ENCODE measurements at places on chromosomes 11 and 22.

DNA sequence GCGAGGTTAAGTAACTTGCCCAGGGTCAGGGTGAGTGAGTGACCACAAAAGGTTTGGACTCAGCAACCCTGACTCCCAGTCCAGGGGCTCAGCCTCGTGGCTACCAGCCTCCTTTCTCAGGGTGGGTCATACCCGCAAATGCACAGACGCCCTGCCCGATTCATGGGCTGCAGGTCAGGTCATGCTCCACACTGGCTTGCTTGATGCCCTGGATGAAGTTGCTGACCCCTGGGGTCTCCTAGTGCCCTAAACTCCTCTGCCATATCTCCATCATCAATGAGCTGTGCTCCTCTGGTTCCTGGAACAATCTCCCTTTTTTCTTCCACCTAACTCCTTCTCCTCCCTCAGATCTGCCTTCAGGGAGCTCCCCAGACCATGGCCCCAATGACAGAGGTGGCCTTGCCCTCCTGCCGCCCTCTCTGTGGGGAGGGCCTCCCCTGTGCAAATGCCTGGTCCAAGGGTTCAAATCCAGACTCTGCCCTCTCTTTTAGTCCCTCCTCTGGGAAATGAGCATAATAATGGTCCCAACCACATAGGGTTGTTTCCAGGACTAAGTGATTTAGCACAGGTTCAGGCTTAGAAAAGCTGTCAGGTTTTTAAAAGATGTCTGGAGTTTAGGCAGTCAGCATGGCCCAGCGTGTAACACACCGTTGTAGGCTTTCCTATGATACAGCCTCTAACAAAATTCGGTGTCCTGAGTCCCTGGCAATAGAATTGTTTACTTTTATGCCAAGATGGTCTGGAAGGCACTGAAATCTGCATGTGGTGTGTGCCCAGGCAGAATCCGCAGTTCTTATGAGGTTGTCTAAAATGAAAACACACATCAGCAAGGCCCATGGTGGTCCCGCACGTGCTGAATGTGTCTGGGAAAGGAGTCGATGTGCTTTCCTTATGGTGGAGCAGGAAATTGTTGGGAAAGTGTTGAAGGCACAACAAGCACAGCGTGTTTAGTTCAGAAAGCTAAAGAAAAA is 63.6 kb downstream of the CD82 start:
- DNase-seq: peak; percentile 18

- no peak for DNase-seq
These were observed 44.6 kb upstream of the LIN7C start for GRCh38 chr11:27551127-27551526.

GRCh38 chr11:33690290-33691065 is 10.1 kb downstream of the C11orf91 start:
- no peak for DNase-seq

DNA sequence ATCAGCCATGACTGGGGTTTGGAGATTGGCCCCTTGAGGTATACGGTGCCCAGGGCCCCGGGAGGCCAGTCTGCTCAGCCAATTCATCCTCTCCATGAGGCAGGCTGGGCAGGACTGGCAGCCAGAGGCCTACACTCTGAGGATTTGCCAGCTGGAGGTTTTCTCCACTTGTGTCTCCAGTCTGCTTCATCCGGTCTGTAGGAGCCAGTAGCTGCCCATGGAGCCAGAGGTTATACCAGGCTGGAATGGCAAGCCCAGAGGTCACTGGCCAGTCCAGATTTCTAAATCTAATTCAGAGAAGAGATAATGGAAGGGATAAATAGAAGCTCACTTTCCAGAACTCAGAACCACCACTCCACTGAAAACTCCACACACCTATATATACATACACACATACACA is 10.0 kb downstream of the FHIP1B start:
- DNase-seq: no peak

- DNase-seq: no peak
These were observed 76.7 kb upstream of the WNT11 start for GRCh38 chr11:76282811-76283595.

DNA sequence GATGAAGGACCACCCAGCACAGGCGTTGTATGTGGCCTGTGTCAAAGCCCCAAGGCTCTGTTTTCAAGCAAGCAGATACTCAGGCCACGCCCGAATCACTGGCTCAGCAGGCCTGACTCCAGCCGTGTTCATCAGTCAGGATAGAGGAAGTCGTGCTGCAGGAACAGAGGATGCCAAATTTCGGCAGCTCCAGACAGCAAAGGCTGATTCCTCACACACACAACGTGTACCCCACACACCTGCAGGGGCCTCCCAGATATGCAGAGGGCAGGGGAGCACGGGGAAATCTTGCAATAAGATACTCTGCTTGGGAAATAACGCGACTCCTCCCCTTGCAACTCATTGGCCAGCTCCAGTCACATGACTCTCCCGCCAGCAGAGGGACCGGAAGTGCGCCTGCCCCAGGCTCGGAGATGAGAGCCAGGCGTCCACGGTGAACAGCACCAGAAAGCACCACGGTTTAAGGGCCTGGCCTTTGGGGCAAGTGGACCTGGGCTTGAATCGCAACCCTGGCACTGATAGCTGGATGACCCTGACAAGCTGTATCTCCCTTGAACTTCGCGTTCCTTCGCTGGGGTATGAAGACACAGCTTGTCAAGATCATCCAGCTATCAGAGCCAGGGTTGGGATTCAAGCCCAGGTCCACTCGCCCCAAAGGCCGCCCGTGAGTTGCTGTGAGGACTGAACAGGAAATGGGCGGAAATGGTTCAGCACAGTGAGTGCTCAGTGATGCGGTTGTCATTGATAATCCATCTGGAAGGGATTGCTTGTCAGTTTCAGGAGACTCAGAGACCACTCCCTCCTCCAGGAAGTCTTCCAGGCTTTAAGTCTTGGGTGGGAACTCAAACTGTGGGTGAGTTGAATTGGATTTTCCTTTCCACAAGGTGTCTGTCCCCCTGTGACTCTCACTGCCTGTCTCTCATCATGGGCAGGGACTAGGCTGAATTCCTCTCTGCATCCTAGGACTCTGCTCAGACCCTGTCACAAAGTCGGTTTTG is 88.5 kb downstream of the MYEOV start:
- peak; percentile 18 for DNase-seq

DNA sequence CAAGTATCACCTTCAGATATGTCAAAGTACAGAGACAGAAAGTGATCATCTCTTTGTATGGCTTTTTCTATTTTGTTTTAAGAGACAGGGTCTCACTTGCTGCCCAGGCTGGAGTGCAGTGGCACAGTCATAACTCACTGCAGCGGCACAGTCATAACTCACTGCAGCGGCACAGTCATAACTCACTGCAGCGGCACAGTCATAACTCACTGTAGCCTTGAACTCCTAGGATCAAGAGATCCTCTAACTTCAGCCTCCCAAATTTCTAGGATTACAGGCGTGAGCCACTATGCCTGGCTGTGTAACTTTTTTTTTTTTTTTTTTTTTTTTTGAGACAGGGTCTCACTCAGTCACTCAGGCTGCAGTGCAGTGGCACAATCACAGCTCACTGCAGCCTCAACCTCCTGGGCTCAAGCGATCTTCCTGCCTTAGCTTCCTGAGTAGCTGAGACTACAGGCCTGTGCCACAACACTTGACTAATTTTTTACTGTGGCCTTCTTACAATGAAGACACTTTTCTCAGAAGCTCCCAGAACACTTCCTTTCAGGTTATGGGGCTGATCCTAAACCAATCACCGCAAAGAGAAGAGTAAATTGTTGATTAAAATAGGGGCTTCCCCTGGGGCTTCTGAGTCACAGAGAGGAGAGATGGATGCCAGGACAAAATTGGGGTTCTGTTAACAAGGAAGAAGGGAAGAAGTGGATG is 9.0 kb upstream of the HIKESHI start:
- DNase-seq: peak; percentile 38

DNA sequence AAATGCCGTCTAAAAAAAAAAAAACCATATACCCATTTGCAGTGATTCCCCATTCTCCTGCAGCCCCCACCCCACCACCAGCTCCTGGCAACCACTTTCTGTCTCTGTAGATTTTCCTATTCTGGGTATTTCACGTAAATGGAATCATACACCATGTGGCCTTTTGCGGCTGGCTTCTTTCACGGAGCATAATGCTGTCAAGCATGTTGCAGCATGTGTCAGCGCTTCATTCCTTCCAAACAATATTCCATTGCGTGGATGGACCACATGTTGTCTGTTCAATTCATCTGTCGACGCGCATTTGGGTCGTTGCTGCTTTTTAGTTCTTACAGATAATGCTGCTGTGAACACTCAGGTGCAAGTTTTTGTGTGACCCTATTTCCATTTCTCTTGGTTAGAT is 14.8 kb upstream of the EMID1 start:
- DNase-seq: no peak

- DNase-seq: no peak
These were observed 501 bp upstream of the PTPN5 start for GRCh38 chr11:18791969-18792628.

GRCh38 chr11:86586307-86586706 is 86.1 kb downstream of the ME3 start:
- no peak for DNase-seq

GRCh38 chr11:72436661-72437060 is 2.3 kb upstream of the CLPB start:
- DNase-seq: no peak

GRCh38 chr11:116534270-116534975 is 238.4 kb downstream of the BUD13 start:
- DNase-seq: no peak

GRCh38 chr11:78319453-78319955 is 98.1 kb downstream of the GAB2 start:
- no peak for DNase-seq

- peak; percentile 59 for DNase-seq
These were observed 1.7 kb downstream of the PDE3B start for GRCh38 chr11:14645015-14645912.

DNA sequence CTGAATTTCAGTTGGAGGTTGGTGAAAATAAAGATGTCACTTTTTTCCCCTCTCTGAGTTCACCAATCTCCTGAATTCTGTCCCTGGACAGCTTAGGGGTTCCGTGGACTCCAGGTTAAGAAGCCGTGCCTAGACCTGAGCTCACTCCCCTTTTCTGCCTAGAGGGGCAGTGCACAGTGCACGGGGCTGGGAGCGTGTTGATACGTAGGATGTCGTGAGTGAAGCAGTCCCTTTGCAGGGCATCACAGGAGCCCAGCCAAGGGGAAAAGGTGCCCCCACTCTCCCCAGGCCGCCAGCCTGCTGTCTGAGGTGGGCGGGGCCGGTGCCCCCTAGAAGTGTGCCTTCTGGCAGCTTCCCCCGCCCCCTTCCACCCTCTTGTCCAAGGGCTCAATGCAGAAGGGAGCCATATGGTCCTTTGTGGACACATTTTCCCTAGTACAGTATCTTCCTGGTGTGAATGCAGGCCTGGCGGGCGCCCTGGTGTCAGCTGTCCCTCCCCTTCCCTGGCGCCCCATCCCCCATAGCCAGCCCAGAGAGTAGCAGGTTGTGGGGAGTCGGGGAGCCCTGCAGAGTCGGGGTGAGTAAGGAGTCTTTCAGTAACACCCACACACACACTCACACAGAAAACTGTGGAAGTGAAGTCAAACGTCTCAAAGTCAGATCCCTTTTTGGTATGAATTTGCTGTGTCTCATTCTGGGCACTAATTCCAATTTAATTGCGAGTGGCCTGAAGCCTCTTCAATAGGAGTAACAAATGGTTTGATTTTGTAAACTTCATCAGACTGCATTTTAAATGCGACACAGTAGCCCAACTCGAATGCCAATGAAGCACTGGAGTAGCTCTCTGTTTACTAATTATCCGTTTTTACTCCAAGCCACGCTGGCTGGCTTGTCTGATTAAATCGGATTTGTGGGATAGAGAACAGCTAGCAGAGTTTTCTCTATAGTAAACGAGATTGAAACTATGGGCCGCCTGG is 67.5 kb upstream of the NNMT start:
- DNase-seq: no peak

GRCh38 chr11:41134971-41135370 is 324.5 kb downstream of the LRRC4C start:
- no peak for DNase-seq

DNA sequence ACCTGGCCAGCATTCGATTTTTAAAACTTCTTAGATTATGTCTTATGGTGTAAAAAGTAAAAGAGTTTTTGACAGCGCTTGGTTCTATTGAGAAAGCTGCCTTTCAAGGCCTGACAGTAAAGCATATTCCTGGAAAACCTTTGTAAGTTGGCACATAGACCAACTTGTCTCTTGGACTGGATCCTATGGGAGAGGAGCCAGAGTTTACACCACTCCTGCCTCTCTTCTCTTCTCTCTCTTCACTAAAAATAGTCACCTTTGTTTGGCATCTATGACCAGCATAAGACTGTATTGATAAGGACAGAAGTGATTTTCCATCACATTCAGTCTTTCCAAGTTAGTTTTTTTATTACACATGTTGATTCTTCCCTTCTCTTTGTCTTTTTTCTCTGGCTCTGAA is 33.7 kb downstream of the CSRP3 start:
- DNase-seq: no peak

GRCh38 chr11:16169541-16169940 is 186.8 kb downstream of the SOX6 start:
- DNase-seq: no peak

GRCh38 chr11:19660076-19660475 is 52.6 kb upstream of the NAV2 start:
- DNase-seq: no peak

- peak; percentile 77 for DNase-seq
These were observed at the start of gene YPEL4 for GRCh38 chr11:57649826-57650738. YPEL4 (minus strand) TSS chr11:57649912; CDS start chr11:57647107, 2,805 bp downstream.

GRCh38 chr11:27355575-27356104 is 7.4 kb downstream of the CCDC34 start:
- DNase-seq: no peak

DNA sequence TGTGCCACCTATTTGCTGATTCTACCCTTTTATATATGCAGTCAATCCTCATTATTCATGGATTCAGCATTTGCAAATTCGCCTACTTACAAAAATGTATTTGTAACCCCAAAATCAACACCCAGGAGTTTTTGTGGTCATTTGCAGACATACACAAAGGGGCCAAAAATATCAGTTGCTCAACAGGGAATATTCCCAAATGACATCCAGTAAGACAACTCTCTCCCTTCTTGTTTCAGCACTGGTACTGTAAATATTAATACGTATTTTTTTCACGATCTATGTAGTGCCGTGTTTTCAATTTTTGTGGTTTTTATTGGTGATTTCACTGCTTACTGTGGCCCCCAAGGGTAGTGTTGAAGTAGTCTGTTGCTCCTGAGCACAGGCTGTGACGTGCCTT is 11.8 kb upstream of the CAVIN3 start:
- DNase-seq: no peak

DNA sequence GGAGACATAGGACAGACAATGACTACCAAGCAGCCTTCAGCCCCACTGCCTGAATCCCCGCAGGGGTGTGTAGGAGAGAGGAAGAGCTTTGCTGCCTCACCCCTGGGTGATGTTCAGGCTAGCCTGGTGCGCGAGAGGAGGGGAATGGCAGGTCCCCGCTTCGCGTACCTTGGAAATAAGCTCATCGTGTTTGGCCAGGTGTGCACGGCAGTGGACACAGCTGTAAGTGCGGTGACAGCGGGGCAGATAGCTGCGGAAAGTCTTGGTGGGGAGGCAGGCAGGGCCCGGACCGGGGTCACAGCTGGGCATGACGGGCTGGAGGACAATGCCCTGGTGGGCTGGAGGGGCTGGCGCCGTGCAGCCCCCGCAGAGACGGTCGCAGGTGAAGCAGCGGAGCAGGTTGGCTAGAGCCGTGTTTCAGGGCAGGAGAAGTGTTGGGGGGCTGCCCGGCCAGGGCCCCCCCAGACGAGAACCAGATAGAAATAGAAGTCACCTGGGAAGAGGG is 2.9 kb downstream of the YPEL4 start:
- DNase-seq: no peak

Data from activated naive CD4-positive, alpha-beta T cell treated with anti-CD3 and anti-CD28 coated beads, Interleukin-2, amount 10 ng/mL, durations not matched to agents 7 days and 5 days (primary cell).